Adrenal gland (tissue), 19 donors: ENCODE measurements at places on chromosomes 5 and 9. TPM values are rescaled to one million over a fixed set of nuclear protein-coding genes. Genes with fewer than 3 reads are reported as not detected.

- no peak for DNase-seq
- H3K27me3 ChIP-seq, result no peaks in the 10 kb centered on the region
- H3K4me3 ChIP-seq, result no peak overlapping the region
- no peak overlapping the region for H3K27ac ChIP-seq
- H3K36me3 ChIP-seq, result no peaks in the 10 kb centered on the region
- no peaks in the 10 kb centered on the region for H3K4me1 ChIP-seq
These were observed 706.1 kb upstream of the PTPRD start for GRCh38 chr9:11318946-11319345.

DNA sequence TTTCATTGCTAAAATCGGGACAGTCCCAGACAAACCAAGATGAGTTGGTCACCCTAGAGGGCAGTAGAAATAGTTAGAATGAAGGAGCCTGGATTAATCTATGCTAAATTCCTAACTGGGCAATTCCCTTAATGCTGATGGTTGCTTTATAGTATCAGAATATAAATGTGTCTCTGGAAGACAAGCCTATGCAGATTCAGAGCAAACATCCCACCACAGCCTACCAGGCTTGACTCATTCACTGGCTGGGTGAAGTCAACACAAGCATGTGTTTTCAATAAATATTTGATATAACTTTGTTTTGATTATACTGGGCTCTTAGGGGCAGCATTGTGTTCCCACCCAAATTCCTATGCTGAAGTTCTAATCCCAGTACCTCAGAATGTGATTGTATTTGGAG, 79.3 kb downstream of the RMI1 start:
- peaks cover 17% of the 10 kb centered on the region for H3K4me1 ChIP-seq
- DNase-seq, result no peak
- H3K27me3 ChIP-seq, result no peaks in the 10 kb centered on the region
- no peak overlapping the region for H3K27ac ChIP-seq
- H3K36me3 ChIP-seq, result no peaks in the 10 kb centered on the region

GRCh38 chr9:17342696-17343095, 207.9 kb downstream of the CNTLN start:
- no peak overlapping the region for H3K4me3 ChIP-seq
- H3K36me3 ChIP-seq, result no peaks in the 10 kb centered on the region
- no peaks in the 10 kb centered on the region for H3K4me1 ChIP-seq
- no peaks in the 10 kb centered on the region for H3K27me3 ChIP-seq

GRCh38 chr5:53739111-53739510, 178.7 kb downstream of the NDUFS4 start:
- no peaks in the 10 kb centered on the region for H3K27me3 ChIP-seq
- H3K36me3 ChIP-seq, result no peaks in the 10 kb centered on the region
- no peak for DNase-seq
- no peak overlapping the region for H3K27ac ChIP-seq
- H3K4me1 ChIP-seq, result no peaks in the 10 kb centered on the region

GRCh38 chr5:139708877-139709581, 60.9 kb downstream of the CXXC5 start:
- no peaks in the 10 kb centered on the region for H3K27me3 ChIP-seq
- peak; percentile 89 for DNase-seq
- peaks cover 23% of the 10 kb centered on the region for H3K4me1 ChIP-seq
- no peak overlapping the region for H3K27ac ChIP-seq

DNA sequence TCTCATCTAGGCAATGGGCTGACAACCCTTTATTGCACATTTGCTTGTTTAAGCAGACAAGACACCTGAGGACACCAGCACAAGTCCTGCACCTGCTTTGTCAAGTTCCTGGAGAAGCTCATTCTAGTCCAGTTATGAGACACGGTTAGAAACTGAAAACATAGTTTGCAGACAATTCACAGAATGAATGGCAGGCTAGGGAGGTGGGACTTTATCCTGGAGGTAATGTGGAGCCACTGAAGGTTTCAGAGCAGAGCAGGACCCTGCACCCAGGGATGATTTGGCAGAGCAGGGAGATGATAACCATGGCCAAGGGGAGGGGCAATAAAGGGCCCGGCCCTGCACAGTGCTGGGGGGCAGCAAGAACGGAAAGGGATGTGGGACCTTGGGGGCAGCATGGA, 50.7 kb upstream of the SLC25A51 start:
- no peak for DNase-seq
- H3K27me3 ChIP-seq, result no peaks in the 10 kb centered on the region
- H3K27ac ChIP-seq, result peak overlapping the region; percentile 77
- peaks cover 4% of the 10 kb centered on the region for H3K36me3 ChIP-seq
- peaks cover 37% of the 10 kb centered on the region for H3K4me1 ChIP-seq

- H3K4me1 ChIP-seq, result no peaks in the 10 kb centered on the region
- DNase-seq, result no peak
These were observed 10.5 kb downstream of the ZDHHC12 start for GRCh38 chr9:128713411-128713780.

GRCh38 chr5:55694152-55694830, 17.8 kb downstream of the SLC38A9 start:
- H3K4me3 ChIP-seq, result no peak overlapping the region
- H3K27ac ChIP-seq, result no peak overlapping the region
- DNase-seq, result no peak

DNA sequence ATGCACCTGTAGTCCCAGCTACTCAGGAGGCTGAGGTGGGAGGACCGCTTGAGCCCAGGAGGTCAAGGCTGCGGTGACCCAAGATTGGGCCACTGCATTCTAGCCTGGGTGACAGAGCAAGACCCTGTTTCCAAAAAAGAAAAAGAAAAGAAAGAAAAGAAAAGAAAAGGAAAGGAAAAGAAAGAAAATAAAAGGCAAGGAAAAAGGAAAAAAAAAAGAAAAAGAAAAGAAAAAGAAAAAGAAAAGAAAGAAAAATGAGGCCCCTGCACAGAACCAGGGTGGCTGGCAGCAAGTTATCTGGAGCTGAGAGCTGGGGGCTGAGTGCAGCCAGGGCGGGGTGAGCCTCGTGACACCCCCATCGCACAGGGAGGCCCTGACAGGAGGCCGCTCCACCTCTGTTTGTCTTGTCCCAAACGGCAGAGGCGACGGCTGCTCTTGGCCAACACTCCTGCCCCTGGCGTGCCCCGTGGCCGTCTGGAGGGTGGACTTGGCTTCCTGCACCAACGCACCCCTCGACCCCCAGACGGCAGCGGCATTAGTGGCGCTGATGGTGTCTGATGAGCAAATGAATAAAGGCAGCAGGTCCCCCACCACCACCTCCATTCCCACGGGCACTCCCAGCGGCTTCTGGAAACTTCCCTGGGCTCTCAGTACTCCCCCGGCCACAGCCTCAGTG, 16.7 kb downstream of the EXD3 start:
- H3K4me3 ChIP-seq, result no peak overlapping the region
- no peak for DNase-seq
- H3K27ac ChIP-seq, result no peak overlapping the region
- H3K27me3 ChIP-seq, result no peaks in the 10 kb centered on the region

Gene TIMD4
- 1.8 TPM for total RNA-seq
